HFFc6 (cell line): ENCODE measurements at places on chromosomes 13 and 19. TPM values are rescaled to one million over a fixed set of nuclear protein-coding genes. Genes with fewer than 3 reads are reported as not detected.

Gene IGFLR1
- total RNA-seq, result 0.78 and 2.8 TPM in 2 replicates

GRCh38 chr19:35213663-35214632 lies 14.6 kb downstream of the FAM187B start:
- DNase-seq, result peak; percentile 68

Gene KLK14
- total RNA-seq, result not detected in 3 replicates

Gene SHANK1
- total RNA-seq, result 6.6 and 14.8 TPM in 2 replicates

DNA sequence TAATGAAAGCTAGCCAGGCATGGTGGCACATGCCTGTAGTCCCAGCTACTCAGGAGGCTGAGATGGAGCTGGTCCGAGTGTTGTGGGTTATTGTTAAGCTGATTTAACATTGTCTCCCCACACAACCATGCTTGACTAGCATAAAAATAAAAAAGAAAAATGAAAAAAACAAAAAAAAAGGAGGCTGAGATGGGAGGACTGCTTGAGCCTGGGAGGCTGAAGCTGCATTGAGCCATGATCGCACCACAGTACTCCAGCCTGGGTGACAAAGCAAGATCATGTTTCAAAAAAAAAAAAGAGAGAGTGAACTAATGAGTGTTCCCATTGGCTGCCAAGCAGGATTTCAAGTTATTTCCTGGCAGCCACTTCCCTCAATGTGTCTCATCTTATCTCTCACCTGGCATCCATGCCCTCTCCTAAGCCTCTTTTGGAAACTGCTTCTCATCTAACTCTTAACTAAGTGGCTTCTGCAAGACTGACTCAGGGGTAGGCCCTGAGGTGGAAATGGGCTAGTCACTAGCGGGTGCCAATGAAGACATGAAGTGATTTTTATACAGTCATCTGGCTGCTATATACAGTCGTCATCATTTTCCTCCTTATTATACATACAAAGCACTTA lies 4.9 kb downstream of the THAP8 start:
- no peak for DNase-seq

Gene ZNF606
- total RNA-seq, result 4.7 and 6.1 TPM in 2 replicates

Gene PLEKHF1
- total RNA-seq, result 2.0 to 2.3 TPM (median 2.1 TPM) in 3 replicates

DNA sequence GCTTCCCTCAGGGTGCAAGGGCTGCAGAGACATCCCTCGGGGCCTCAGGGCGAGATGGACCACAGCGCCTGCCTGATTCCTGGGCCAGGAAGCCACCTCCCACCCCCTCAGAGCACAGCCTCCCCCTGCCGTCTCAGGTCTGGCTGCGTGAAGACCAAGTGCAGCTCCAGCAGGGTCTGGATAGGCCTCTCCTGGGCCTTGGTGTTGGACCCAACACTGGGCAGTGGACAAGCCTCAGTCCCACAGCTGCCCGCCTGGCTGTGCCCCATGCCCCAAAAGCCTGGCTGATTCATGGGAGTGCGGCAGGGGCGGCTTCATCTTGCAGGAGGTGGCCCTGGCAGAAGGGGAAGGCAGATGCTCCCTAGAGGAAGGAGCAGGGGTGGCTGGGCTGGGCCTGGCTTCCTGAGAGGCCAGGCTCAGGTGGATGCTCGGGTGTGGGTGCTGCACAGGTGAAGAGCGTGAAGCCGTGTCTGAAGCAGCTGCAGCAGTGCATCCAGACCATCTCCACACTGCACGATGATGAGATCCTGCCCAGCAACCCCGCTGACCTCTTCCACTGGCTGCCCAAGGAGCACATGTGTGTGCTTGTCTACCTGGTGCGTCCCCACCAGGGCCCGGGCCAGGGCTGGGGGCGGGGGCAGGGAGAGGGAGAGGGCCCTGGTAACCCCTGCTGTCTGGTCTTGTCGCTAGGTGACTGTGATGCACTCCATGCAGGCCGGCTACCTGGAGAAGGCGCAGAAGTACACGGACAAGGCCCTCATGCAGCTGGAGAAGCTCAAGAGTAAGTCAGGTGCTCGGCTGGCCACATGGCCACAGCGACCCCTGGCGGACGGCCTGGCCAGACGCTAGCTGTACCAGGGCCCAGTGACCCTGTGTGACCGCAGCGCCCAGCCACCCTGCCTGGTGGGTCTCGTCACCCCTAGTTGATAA lies 21.7 kb downstream of the MAU2 start:
- DNase-seq, result peak; percentile 51

Gene TNFRSF19
- total RNA-seq, result 6.4 to 9.3 TPM (median 6.5 TPM) in 3 replicates

Gene DNAJC15
- 24.6 to 33.0 TPM (median 25.9 TPM) in 3 replicates for total RNA-seq

- no peak for DNase-seq
Measured at GRCh38 chr13:112261924-112262323, 114.2 kb upstream of the SPACA7 start.

Gene SLC17A7
- total RNA-seq, result 0.05 to 0.22 TPM in 2 of 3 replicates, not detected in the other

GRCh38 chr13:41434831-41435520 lies 22.4 kb upstream of the RGCC start:
- no peak for DNase-seq

DNA sequence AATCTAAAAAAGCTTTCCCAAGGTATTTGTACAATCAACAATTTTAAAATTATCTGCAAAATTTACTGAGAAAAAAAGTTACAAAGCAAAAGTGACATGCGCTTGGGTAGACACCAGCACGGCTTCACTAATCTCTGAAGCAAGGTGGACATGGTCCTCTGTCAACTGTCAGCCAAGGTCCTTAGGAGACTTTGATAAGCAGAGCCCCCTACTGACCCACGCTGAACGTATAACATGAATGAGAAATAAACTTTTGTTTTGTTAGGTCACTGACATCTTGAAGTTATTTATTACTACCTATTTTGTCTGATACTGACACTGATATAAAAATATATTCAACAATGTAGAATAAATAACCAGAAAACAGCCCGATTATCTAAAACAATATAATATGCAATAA lies 100.7 kb upstream of the OBI1 start:
- no peak for DNase-seq

Gene CCL25
- not detected in 3 replicates for total RNA-seq

DNA sequence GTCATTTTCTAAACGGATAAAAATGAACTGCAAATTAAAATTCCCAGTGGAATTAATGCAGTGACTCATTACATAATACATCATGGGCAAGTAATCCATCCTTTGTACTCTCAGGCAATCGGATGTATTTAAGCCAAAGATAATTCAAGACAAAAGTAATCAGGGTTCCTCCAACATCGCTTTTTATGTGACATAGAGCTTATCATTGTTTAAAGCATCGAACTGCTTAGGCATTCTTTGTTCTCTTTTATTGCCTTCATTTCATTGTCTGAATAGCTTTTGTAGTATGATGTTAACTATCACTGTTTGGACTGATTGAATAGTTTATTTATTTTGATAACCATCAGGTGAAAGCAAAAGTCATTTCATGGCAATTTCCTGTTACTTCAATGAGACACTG lies 209.4 kb downstream of the ITGBL1 start:
- DNase-seq, result no peak

GRCh38 chr13:40550130-40550529 lies 116.3 kb downstream of the FOXO1 start:
- DNase-seq, result no peak

- no peak for DNase-seq
Measured at GRCh38 chr13:50685491-50685890, 158.0 kb downstream of the DLEU7 start.

DNA sequence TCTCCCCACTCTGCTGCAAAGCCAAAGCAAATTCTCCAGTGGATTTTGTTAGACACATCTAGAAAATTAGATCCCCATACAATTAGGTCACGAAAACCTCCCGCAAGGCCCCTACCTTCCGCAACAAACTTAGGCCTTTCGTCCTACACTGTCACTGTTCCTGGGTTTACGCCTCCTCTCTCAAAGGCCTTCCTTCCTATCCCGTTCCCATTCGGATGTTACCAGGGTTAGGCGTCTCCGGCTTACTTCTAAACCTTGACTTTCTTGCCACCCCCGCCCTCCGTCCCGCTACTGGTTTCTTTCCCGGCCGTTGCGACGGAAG lies 754 bp downstream of the RNF6 start:
- DNase-seq, result no peak

Gene KLHL1
- total RNA-seq, result not detected in 3 replicates

- no peak for DNase-seq
Measured at GRCh38 chr13:67554746-67555452, 324.8 kb upstream of the PCDH9 start.

DNA sequence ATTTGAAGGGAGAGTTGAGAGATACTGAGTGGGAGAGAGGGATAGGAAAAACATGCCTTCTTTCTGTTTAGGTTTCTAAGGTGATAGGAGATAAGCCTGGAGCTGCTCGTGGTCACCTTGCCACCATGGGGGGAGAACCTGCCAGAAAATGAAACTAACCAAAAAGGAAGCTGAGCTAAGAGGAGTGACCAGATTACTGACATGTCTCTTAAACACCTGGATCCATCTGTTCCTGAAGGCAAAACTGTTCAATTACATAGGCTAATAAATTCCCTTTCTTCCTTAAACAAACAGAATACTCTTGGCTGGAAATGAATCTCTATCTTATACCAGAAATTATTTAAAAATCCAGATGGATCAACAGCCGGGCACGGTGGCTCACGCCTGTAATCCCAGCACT lies 27.3 kb downstream of the ZNF473 start:
- DNase-seq, result no peak

Gene IL11
- total RNA-seq, result 26.9 to 36.7 TPM (median 34.8 TPM) in 3 replicates

Gene LILRB1
- total RNA-seq, result not detected in 3 replicates

GRCh38 chr19:45086480-45086879 lies 6.5 kb upstream of the PPP1R37 start:
- DNase-seq, result no peak

- DNase-seq, result no peak
Measured at GRCh38 chr13:48731001-48731658, 77.4 kb downstream of the CYSLTR2 start.

GRCh38 chr13:91017031-91017668 lies 330.3 kb upstream of the MIR17HG start:
- peak; percentile 2 for DNase-seq

DNA sequence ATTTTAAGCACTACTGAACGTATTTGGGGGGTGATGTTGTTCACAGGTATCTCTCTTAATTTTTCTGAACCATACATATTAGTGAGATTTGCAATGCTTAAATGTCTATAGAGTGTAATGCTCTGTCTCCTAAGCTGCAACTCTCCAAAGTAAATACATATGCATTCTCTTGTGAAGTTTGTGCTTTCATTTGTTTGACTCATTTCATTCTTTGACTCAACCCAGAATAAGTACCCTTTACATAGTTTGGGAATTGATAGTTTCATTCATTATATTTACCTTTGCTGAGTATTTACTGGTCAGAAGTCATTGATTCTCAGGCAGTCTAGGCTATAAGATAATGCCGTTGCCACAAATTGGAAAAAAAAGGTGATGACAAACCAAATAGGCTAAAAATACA lies 406.9 kb downstream of the FGF9 start:
- no peak for DNase-seq

- DNase-seq, result no peak
Measured at GRCh38 chr19:29325241-29325975, 112.5 kb upstream of the UQCRFS1 start.

DNA sequence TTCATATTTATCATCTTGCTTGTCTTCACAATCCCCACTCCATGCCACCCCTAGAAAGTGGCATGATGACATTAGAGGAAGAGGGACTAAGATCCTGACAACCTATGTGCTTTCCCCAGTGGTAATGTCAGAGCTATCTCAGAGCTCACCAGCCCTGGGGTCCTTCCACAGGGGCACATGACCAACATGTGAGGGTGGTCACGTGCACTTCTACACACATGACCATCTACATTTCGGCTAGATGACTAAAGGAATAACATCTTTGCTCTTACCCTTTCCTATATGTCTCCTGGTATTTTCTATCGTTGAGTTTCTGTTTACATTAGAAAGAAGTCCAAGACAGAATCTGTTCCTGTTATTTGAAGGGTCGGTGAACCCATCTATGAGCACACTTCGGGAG lies 46.2 kb downstream of the RFXAP start:
- DNase-seq, result no peak

- no peak for DNase-seq
Measured at GRCh38 chr19:34094960-34095359, 77.3 kb upstream of the LSM14A start.

Gene ENOX1
- total RNA-seq, result 0.50 to 3.2 TPM (median 2.6 TPM) in 3 replicates

- DNase-seq, result no peak
Measured at GRCh38 chr13:67416047-67416925, 186.2 kb upstream of the PCDH9 start.

- DNase-seq, result no peak
Measured at GRCh38 chr19:41847351-41848105, 2.7 kb downstream of the DMRTC2 start.

- DNase-seq, result no peak
Measured at GRCh38 chr13:57787058-57787791, 155.7 kb downstream of the PCDH17 start.

Gene KRTDAP
- total RNA-seq, result not detected in 3 replicates

DNA sequence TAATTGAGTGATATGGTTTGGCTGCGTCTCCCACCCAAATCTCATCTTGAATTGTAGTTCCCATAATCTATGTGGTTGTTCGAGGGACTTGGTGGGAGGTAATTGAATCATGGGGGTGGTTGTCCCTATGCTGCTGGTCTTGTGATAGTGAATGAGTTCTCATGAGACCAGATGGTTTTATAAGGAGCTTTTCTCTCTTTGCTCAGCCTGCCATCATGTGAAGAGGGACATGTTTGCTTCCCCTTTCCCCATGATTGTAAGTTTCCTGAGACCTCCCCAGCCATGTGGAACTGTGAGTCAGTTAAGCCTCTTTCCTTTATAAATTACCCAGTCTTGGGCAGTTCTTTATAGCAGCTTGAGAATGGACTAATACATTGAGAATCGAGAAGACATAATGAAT lies 480.1 kb downstream of the GPC5 start:
- no peak for DNase-seq

- DNase-seq, result peak; percentile 8
Measured at GRCh38 chr13:72696579-72696978, 30.9 kb downstream of the MZT1 start.

Gene PNMA8B
- 0.05 to 0.12 TPM in 2 of 3 replicates, not detected in the other for total RNA-seq

DNA sequence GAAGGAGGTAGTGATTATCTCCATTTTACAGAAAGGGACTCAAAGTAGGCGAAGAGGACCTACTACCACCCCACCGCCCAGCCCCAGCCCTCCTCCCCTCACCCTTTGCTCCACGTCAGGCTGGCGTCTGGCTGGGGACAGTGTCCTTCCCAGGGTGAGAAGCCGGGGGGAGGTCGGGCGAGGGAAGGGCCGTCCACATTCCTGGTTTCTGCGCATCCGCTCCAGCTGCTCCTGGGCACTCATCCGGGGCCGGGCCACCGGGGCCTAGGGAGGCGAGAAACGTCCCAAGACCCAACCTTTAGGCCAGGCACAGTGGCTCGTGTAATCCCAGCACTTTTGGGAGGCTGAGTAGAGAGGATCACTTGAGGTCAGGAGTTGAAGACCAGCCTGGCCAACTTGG lies 4.8 kb upstream of the HSD17B14 start:
- no peak for DNase-seq

- peak; percentile 85 for DNase-seq
Measured at GRCh38 chr19:47315125-47315821, 5.6 kb downstream of the C5AR1 start.

GRCh38 chr13:113880651-113881611 lies 17.1 kb upstream of the GAS6 start:
- no peak for DNase-seq

GRCh38 chr13:55091172-55091571 lies 2049.5 kb upstream of the PRR20A start:
- DNase-seq, result no peak
